ENCODE measurements at places on chromosomes 5 and 9. TPM values are rescaled to one million over a fixed set of nuclear protein-coding genes. Genes with fewer than 3 reads are reported as not detected.

- no peak for DNase-seq
Measured at GRCh38 chr9:134421888-134422287, 95.6 kb downstream of the RXRA start.

DNA sequence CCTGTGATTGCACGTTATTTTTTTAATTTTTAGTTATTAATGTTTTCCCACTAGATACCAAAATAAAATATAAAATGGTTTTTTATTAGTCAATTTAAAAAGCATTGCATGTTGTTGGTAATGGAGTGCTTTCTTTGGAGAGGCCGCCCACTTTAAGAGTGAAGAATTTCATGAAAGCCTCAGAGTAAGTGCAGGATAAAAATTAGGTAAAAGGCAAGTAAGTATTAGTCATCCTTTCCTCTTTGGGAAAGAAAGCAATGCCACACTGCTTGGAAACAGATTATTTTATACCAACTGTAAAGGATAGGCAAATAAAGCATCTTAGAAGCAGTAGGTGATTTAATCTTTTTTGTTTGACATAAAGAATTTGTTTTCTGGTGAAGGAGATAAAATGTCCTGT lies 62.9 kb downstream of the HSD17B4 start:
- no peak for DNase-seq

PRDM9 gene
- not detected for total RNA-seq

PLPP7 gene
- total RNA-seq, result 2.3 TPM

- no peak for DNase-seq
Measured at GRCh38 chr9:128840524-128840923, 10.9 kb upstream of the SPOUT1 start.

DNA sequence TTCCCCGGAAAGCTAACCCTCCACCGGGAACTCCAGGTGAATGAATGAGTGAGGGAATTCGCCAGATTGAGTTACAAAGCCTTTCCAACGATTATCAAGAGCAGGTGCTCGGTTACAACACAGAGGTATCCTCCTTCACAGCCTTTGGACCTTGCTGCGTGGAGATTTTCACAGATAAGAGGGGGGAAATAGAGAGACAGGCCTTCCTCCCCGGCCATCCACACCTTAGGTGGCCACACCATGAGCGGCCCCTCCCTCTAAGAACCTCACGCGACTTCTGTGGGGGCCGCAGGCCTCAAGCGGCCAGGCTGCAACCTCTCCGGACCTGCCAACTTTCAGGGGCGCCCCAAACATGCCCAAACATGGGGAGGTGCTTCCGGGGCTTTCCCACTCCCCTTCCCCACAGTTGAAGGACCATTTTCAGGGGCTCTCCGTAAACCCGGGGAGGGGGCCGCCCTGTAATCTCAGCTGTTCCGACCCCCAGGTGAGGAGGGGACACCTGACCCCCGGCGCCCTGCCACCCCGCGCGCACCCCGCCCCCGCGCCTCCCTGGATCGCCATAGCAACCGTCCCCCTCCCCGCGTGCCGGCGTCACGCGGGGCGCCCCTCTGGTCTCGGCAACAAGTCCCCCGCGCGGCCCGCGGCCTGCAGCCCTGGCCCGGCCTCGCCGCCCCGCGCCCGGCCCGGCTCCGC lies 603 bp downstream of the DENND1A start:
- peak; percentile 12 for DNase-seq

DNA sequence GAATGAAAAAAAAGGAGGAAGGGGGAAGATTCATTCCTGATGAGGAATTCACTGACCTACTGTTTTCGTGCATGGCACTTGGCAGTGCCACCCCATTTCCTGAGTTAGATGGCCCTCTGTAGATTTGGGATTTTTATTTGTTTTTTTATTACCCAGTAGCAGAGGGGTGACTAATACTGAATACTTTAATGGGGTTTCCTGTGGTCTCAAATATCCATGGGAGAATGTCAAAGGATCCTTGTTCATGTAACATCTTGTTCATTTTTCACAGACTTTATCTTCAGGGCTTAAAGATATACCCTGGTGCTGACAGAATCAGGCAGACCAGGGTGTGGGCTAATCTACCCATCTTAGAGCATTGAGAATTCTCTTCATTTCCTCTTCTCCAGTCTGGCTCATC lies 93.0 kb downstream of the MAMDC2 start:
- DNase-seq, result peak; percentile 65

DNA sequence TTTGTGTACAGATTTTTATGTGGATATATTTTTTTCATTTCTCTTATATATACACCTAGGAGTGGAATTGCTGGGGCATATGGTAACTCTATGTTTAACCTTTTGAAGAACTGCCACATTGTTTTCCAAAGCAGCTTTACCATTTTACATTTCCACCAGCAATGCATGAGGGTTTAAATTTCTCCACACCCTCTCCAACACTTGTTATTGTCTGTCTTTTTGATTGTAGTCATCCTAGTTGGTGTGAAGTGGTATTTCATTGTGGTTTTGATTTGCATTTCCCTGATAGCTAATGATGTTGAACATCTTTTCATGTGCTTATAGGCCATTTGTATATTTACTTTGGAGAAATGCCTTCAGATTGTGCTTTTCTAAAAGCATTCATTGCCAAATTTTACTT lies 39.1 kb downstream of the YTHDC2 start:
- no peak for DNase-seq

DRD1 gene
- total RNA-seq, result not detected

- no peak for DNase-seq
Measured at GRCh38 chr5:6710070-6710469, 3.2 kb upstream of the TENT4A start.

UBE2QL1 gene
- total RNA-seq, result 0.13 TPM

DNA sequence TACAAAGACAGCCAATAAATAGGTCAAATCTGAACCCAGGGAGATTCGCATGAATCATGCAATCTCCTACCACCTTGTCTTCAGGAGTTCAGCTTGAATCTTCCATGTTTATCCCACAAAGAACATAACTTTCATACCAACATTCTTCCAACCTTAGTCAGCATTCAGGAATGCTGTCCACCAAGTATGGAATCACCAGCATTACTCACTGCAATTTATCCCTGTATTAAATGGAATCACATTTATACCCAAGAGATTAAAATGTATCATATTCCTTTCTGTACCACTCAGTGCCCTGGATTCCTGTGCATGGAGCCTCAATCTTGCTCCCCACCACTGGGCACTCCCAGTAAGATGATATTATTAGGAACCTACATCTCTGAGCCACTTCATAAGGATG lies 162.6 kb downstream of the GLIS3 start:
- DNase-seq, result peak; percentile 66

REEP2 gene
- 1.6 TPM for total RNA-seq

- no peak for DNase-seq
Measured at GRCh38 chr5:26942481-26942880, 95.9 kb downstream of the CDH9 start.

PGM5 gene
- 48.9 TPM for total RNA-seq

DMGDH gene
- total RNA-seq, result 0.76 TPM

EXOSC3 gene
- total RNA-seq, result 16.7 TPM

NDOR1 gene
- total RNA-seq, result 2.4 TPM

GRCh38 chr5:78753093-78753531 lies 104.5 kb upstream of the LHFPL2 start:
- no peak for DNase-seq

DNA sequence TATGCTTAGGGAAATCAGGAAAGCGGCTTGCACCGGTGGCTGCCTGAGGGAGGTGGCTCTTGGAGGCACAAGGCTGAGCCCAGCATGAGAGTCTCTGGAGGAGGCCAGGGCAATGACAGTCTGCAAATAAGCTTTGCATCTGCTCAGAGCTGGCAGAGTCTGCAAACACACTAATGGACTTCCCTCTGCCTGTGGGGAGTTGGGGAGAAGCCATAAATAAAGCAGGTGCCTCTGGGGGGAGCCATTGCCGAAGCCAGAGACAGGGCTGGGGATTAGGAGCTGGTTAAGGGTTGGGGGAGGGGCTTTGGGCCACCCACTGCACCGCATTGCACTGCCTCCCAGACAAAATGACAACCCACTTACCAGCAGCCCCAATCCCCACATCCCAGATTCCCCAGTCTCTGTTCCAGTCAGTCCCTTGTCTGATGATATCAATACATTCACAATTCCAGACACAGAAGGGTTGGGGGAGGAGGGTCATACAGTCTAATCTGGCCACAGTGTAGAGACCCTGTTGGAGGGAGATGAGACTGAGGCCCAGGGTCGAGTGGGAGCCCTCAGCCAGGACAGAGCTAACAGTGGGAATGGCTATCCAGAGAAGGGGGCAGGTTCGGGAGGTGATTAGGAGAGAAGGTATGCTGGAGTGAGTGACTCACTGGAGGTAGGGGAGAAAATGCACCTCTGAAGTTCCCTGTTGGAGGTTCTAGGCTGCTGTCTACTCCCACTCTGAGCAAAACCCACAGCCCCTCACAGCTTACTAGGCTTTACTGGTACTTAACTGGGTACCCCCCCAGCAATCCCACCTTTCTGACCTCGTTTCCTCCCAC lies 53.7 kb downstream of the PAX5 start:
- DNase-seq, result no peak

GRCh38 chr5:139733010-139733688 lies 62.5 kb upstream of the PSD2 start:
- no peak for DNase-seq

SLC36A2 gene
- not detected for total RNA-seq

FAM78A gene
- 3.3 TPM for total RNA-seq

Measured in dermis microvascular lymphatic vessel endothelial cell (primary cell).